ENCODE measurements at places on chromosomes 4 and X.

DNA sequence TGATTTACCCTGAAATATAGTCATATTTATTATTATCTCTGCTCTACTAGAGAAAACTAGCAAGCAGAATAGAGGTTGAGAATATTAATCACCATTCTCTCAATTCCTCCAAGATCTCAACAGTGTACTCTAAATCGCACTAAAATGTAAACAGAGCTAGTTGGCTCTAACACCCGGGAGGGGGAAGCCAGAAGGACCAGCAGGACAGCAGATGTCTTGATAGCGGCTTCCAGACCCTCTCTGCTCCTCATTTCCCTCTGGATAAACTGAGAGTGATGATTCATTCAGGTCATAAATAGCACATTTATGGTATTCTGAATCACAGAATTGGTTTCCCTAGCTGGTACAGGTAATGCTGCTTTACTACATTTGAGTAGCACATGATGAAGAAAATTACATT is 82.5 kb downstream of the TBC1D9 start:
- no peak for DNase-seq

DNA sequence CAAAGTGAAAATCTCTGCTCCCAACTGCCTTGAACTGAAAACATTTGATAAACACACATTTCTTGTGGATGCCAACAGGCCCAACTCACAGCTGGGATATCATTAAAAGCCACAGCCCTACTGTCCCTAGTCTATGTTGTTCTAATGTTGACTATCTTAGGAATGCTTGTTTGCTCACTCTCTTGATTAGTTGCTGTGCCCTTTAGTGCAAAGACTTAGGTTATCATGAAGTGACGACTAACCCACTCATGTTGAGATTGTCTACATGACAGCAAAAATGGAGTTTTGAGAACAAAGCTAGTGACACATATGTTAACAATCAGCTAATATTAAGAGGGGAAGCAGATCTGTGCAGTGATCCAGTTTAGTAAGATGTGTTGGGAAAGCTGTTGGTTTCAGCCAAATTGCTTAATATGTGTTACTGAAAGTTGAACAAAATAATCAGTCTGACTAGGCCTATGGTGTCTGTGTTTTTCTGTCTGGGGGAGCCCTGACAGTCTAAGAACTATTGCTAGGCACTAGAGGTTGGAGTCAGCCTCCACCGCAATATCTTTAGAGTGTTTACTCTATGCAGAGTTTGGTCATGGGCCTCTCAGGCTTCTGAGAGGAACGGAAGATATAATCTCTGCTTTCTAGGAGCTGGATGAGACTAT is 125.5 kb downstream of the ATG4A start:
- no peak for DNase-seq

DNA sequence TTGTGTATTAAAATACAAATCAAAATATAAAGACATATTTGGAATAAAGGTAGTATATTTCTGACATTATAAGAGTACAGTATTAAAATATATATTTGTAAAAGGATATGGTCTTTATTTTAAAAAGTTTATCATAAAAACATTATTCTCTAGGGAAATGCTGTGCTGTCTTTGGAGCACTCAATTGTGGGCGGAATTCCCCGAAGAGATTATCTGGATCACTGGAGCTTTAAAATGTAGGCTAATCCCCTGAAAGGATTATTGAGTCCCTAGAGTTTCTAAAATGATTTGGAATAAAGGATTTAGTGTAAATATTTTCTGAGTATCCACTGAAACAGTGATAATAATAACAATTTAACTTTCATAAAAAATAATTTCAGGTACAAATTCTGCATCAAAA is 1239.4 kb downstream of the TECRL start:
- no peak for DNase-seq

GRCh38 chr4:176380352-176381157 is 60.8 kb downstream of the SPCS3 start:
- peak; percentile 46 for DNase-seq

- DNase-seq = no peak
Observed at GRCh38 chrX:138127314-138127713, 561.4 kb downstream of the ZIC3 start.

DNA sequence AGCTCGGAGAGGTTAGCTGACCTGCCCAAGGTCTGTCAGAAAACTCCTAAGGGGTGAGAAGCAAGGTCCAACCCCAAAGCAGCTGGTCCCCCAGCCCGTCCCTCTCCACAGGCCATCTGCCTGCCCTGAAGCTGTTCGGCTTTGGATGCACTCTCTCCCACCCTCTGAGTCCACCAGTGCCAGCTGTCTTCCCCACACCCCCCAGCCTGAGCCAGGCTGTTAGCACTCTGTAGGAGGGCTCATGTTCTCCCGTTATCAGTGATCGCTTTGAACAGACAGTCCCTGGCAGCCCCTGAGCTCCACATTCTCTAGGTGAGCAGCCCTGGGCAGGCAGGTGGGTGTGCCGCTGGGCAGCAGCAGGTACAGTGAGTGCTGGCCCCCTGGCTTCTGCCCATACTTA is 16.0 kb downstream of the ZNF185 start:
- DNase-seq = no peak

DNA sequence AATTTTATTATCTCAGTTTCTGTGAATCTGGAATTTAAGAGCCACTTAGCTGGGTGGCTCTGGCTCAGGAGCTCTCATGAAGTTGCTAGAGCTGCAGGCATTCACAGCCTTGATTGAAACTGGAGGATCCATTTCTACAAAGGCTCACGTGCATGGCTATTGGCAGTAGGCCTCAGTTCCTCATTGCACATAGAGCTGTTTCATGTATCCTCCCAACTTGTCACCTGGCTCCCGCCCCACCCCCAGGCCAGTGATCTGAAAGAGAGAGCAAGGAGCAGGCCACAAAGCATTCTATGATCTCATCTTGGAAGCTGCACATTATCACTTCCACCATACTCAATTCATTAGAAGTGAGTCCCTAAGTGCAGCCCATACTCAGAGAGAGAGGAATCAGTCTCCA is 18.5 kb upstream of the AP1AR start:
- DNase-seq = no peak

- DNase-seq = no peak
Observed at GRCh38 chrX:69128588-69128987, 36.7 kb downstream of the PJA1 start.

- peak; percentile 69 for DNase-seq
Observed at GRCh38 chr4:163063891-163064290, 102.8 kb downstream of the NAF1 start.

DNA sequence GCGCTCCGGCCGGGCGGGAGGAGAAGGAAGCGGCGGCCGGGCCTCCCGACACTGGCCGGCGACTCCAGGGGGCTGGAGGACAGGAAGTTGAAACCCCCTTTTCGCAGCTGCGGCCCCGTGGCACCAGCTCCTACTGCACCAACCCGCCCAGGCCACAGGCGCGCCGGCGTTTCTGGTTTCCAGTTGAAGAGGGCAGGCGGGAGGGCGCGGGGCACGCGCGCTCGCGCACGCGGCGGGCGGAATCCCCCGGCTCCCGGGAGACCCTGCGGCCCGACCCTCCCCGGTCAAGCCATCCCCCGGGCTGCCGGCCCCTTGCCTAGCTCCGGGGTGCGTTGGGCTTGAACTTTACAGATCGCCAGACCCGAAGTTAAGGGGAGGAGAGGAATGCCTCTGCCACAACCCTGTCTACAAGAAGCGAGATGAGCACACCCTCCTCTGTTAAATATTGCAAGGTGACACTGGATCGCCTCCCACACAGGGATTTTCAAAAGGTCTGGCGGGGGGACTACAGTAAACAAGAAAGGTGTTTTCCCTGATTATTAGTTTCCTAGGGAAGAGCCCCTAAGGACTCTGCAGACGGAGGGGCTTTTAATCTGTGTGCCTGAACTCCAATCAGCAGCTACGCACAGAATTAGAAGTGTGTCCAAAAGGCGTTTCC is 1.4 kb downstream of the ELOVL6 start:
- no peak for DNase-seq

- no peak for DNase-seq
Observed at GRCh38 chrX:46838486-46838870, 1.6 kb downstream of the RP2 start.

DNA sequence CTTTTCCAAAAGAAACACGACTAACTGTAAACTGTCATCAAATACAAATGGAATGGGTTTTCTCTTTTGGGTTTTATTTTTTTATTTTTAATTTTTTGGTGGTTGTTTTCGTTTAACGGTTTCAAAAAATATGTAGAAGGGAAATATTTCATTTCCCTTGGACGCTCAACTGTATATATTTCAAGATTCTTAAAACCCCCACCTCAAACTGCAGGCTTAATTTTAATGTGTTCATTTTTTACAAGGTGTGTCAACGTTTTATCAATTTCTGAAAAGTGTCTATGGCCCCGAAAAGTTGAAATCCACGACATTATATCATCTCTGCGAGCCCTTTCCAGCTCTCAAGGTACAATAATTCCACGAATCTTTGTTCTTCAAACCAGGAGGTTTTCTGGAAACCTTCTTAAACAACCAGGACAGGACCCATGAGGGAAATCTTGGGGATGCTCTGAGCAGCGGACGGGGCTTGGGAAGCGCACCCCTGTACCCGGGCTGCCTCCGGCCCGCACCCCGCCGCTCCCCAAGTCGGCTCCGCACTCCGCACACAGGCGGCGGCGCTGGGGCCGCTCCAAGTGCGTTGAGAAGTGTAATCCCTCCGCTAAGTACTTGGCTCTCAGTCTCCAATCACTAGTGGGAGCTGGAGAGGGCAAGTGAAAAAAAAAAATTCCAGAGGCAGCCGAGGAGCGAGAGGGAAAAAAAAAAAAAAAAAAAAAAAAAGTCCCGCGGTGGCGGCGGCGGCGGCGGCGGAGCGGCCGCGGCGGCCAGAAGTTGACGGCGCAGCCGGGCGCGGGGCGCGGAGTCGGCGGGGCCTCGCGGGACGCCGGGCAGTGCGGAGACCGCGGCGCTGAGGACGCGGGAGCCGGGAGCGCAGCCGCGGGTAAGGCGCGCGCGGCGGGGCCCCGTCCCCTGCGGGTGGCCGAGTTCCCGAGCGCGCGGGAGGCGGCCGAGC is at the start of gene BMPR1B:
TSS of gene BMPR1B (plus strand) at position 764 of the 949 bp plus-strand sequence. CDS start 346,470 bp downstream, outside the sequence.
- DNase-seq = peak; percentile 70

- peak; percentile 11 for DNase-seq
Observed at GRCh38 chr4:18815779-18816173, 794.2 kb upstream of the LCORL start.

DNA sequence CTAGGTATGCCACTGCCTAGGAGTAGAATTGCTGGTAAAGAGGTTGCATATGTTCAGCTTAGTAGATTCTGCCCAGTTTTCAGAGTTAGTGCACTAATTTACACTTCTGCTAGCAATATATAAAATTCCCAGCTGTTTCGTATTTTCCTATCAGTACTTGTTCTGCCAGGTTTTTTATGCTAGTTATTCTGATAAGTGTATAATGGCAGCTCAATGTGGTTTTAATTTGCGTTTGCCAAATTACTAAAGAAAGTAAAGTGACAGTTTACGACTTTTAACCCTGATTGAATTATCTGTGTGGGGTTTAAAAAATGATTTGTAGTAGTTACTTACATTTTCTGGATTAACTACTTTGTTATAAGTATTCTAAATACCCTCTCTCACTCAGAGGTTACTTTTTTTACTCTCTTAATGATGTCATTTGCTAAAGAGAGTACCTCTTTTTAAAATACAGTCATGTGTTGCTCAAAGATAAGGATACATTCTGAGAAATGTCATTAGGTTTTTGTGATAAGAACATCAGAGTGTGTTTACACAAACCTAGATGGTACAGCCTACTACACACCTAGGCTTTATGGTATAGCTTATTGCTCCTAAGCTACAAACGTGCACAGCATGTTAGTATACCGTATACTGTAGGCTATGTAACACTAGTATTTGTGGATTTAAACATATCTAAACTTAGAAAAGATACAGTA is 363.2 kb downstream of the IL15 start:
- no peak for DNase-seq

- DNase-seq = no peak
Observed at GRCh38 chr4:16259241-16259888, 33.1 kb upstream of the TAPT1 start.

- no peak for DNase-seq
Observed at GRCh38 chrX:30085571-30085970, 129.8 kb upstream of the MAGEB2 start.

- DNase-seq = no peak
Observed at GRCh38 chrX:17817251-17817650, 43.8 kb downstream of the RAI2 start.

DNA sequence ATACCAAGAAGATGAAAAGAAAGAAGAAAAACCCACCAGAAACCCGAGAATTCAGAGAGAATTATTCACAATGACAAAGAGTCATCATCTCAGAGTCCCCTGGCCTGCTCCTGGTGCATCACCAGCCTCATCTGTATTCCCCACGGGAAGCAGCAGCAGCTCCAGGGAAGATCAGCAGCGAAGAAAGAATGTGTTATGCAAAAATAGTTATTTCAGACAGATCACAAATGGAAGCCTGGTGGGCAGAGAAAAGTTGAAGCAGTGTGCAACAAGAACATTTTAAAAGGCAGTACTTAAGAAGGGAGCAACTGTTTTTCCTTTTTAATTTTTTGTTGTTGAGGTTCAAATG is 189.2 kb downstream of the PPP3CA start:
- no peak for DNase-seq

DNA sequence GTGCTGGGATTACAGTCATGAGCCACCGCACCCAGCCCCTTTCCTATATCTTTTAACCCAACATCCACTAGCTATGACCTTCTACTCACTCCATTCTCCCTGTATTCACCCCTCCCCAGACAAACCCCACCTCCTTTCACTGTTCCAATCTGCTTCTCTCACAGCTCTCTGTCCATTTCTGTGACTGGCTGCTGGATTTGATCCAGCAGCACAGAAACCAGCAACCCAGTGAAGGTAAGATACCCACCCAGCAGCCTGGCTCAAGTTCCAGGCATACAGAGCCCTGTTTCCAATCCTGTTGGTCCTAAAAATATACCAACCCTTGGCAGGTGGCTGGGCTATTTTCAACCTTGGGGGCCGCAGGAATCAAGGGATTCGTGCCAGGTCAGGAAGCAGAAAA is 56.9 kb upstream of the SMIM10 start:
- peak; percentile 46 for DNase-seq

- DNase-seq = no peak
Observed at GRCh38 chr4:123529278-123529568, 132.6 kb downstream of the SPRY1 start.

DNA sequence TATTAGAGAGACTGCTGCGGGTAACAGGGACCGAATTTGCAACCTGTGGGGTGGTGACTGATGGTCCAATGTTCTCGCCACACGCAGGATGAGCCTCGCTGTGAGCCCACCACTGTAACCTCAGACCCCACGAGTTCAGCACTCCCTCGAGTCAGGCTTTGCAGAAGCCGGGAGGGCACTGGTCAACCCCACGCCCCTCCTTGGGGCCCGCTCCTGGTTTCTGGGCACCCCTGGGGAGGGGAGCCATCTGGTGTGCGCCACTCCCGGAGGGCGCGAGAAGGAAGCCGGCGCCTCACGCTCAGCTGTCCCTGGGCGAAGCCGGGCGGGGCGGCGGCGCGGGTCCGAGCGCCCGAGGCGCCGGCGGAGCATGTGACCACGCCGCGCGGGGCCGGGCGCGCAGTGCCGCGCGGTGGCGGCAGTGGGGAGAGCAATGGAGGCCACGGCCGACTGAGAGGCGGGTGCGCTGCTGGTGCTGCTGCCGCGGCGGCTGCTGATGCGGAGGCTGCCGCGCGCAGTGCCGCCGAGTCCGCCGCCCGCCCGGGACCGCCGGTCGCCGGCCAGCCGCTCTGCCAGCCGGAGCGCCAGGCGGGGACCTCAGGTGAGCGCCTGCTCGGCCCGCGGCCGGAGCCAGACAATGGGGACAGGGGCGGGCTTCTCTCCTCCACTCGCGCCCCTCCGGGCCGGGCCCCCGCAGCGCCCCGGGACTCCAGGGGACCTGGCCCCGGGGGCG is 100.1 kb downstream of the CEP135 start:
- peak; percentile 64 for DNase-seq

GRCh38 chr4:183905593-183906488 is 734 bp downstream of the STOX2 start:
- peak; percentile 10 for DNase-seq

All from ACHN (cell line).